ENCODE measurements at places on chromosomes 6 and 20.
A peak's percentile ranks its signal among the peaks of the same experiment; 100 is the strongest.

DNA sequence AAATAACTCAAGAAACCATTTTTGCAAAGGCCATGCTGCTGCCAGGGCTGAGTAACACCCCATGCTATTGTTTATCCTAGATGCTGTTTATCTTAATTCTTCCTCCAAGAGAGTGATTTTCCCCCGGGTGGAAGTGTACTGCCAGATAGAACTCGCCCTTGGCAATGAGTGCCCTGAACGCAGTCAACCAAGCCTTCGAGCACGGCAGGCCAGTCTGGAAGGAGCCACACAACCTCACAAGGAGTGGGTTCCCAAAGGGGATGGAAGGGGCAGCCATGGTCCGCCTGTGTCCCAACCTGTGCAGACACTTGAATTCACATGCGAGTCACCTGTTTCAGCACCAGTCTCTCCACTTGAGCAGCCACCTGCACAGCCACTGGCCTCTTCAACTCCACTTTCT, 31.9 kb downstream of the PNPLA1 start:
- DNase-seq = no peak

GRCh38 chr6:73169633-73170032, 55.7 kb downstream of the KHDC1L start:
- no peak for DNase-seq

- no peak for DNase-seq
Measured at GRCh38 chr20:24745617-24746350, 203.3 kb upstream of the CST7 start.

GRCh38 chr6:27138837-27139755, 108.4 kb upstream of the PRSS16 start:
- DNase-seq = peak; percentile 51

- no peak for DNase-seq
Measured at GRCh38 chr6:99846006-99846405, 148.0 kb downstream of the MCHR2 start.

DNA sequence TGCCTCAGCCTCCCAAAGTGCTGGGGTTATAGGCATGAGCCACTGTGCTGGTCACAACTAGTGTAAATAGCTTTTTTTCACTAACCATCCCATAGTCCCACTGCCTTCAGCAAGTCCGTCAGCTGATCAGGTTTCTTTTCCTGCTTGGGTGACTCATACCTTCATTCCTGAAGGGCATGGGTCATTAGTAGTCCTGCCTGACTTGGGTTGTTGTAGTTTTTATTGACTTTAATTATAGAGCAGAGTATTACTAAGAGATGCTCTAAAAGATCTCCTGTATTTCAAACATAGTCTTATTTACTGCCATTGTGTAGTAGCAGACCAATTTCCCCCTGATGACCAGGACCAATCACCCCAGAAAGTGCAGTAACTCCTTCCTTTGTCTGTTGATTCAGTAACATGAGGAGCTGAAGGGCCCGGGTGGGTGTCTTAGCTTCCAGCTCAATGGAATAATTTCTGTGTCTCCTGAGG, 25.8 kb downstream of the HLA-C start:
- no peak for DNase-seq

GRCh38 chr20:51995551-51995951, 193.2 kb upstream of the SALL4 start:
- DNase-seq = no peak

GRCh38 chr20:10645205-10645570, 28.6 kb downstream of the JAG1 start:
- DNase-seq = no peak

GRCh38 chr6:37489697-37490336, 9.9 kb downstream of the CCDC167 start:
- no peak for DNase-seq

- DNase-seq = no peak
Measured at GRCh38 chr6:98308564-98308963, 525.8 kb upstream of the POU3F2 start.

GRCh38 chr6:35678021-35678654, 10.6 kb downstream of the FKBP5 start:
- DNase-seq = no peak

DNA sequence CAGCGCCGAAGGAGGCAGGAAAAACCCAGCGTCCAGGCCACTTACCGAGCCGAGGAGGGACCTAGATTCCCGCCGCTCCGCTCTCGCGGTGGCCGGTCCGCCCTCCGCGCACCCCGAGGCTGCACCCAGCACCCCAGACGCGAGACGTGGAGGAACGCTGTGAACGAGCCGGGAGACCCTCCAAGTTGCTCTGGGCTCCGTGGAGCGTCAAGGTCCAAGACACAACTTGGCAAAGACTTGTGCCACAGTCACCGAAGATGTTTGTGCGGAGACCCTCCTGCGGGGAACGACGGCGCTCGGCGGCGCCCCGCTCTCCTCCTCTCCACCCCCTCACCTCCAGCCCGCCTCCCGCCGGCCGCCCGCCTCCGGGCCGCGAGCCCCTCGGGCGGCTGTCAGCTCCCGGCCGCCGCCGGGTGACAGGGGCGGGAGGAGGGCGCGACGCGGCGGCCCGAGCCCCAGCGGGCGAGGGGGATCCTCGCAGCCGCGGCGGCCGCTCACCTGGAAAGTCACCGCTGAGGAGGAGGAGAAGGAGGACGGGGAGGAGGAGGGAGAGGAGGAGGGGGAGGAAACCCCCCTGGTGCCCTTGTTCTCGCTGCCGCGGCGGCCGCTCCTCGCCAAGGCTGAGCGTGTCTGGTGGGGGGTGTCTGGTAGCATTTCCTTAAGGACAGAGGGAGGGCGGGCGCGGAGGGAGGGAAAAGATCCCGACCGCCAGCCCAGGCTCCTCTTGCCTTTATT, 637 bp upstream of the HIVEP2 start:
- DNase-seq = peak; percentile 72

DNA sequence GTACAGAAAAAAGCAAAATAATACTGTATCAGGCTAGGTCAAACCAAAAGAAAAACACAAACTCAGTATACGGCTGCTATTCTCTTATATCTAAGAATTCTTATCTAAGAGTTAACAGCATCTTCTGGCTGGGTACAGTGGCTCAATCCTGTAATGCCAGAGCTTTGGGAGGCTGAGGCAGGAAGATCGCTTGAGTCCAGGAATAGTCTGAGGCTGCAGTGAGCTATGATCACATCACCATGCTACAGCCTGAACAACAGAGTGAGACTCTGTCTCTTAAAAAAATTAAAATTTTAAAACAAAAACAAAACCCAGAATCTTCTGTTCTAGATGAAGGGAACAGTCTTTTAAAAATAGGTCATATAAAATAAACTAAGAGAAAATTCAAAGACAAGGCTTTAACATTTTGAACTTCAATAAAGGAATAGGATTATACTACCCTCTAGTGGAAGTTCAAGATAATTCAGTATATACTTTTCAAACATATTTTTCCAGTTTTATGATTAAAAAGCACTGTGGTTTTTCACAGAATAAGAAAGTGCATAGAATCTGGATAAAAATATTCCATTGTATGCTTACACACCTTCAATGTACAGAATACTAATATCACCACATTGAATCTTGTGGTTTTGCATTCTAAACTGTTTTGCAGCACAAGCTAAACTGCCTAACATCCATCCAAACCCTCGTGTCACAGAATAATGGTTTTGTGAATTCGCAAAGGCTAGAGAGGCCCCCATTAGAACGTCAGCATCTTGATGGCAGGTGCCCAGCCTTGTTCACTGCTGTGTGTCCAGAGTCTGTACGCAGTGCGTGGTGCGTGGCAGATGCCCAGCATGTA, 39.3 kb downstream of the DTNBP1 start:
- peak; percentile 15 for DNase-seq

- DNase-seq = no peak
Measured at GRCh38 chr6:7282097-7282906, 30.7 kb downstream of the SSR1 start.

All from GM13977 (cell line).